Activated CD4-positive, CD25-positive, alpha-beta regulatory T cell treated with anti-CD3 and anti-CD28 coated beads, Interleukin-2, amount 50 U/mL, for 72 hours (primary cell): ENCODE measurements at places on chromosomes 6 and 20.
A peak's percentile ranks its signal among the peaks of the same experiment; 100 is the strongest.

DNA sequence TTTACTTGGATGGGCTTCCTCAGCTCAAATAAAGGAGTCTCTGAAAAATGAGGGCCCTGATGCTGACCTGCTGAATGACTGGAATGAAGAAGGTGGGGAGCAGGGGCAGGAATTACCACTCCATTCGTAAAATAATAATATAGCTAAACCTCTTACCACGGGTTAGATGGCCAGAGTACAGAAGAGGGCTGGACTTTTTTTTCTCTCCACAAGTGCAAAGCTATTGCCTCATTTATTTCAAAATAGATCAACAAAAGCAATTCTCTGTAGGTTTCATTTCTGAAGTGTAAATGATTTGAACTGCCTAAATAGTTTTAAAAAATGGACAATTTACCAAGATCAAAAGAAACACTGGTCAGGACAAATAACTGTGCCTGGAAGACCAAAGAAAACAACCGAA lies 256.7 kb downstream of the KIF16B start:
- DNase-seq, result no peak

- peak; percentile 4 for DNase-seq
These were observed 35.6 kb upstream of the ZBP1 start for GRCh38 chr20:57655809-57656155.

GRCh38 chr6:129257196-129257595 lies 374.3 kb downstream of the LAMA2 start:
- no peak for DNase-seq

GRCh38 chr6:112153926-112154607 lies 66.7 kb downstream of the FAM229B start:
- DNase-seq, result no peak

DNA sequence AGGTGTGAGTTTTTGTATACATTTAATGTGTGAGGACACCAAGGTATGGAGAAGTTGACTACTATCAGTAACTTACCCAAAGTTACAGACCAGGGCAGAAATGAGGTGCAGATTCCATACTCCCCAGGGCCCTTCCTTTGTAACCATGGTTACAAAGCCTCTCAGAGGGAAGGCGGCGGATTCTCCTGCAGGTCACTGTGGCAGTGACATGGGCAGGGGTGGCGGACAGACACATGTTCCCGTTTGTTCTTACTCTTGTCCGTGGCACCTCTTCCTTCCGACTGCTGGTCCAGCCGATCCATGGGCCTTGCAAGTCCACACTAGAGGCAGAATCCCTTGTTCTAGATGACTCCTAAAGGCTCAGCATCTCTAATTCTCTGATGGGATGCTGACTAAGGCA lies 43.0 kb downstream of the PDYN start:
- no peak for DNase-seq

DNA sequence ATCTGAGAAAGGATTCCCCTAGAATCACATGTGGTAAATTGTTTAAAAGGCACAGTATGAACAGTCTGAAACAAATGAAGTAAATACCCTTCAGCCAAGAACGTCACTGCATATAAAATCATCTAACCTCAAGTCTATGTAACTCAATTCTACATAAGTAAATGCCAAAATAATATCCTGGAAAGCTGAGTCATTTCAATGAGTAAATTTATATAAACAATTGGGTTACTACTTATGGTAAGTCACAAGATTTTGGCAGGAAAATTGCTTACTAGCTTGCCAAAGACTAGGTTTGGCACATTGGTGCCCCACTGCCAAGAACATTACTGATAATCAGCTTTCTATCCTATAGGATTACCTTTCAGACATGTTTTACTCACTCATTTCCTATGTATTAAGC lies 8.4 kb downstream of the GMDS start:
- DNase-seq, result no peak

- DNase-seq, result no peak
These were observed 797 bp downstream of the SMIM13 start for GRCh38 chr6:11094411-11094851.

DNA sequence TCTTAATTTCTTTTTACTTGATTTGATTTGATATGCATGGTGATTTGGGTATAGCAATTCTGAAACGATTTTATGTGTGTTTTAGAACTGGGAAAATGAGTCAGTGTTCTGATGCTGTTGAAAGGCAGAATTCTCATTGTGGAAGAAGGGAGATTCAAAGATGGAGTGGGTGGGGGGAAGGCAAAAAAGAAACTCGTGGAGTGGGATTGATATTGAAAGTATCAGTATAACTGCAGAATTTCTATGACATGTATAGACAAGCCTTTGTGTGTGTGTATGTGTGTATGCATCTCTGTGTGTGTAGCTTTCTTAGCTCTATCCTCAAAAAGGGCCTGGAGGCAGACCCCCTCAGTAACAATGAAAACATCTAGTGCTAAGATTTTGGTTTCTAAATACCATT lies 184.3 kb upstream of the OLIG3 start:
- no peak for DNase-seq

GRCh38 chr6:7124636-7125035 lies 16.9 kb downstream of the RREB1 start:
- DNase-seq, result no peak
